ENCODE measurements at places on chromosomes 13 and 19.

DNA sequence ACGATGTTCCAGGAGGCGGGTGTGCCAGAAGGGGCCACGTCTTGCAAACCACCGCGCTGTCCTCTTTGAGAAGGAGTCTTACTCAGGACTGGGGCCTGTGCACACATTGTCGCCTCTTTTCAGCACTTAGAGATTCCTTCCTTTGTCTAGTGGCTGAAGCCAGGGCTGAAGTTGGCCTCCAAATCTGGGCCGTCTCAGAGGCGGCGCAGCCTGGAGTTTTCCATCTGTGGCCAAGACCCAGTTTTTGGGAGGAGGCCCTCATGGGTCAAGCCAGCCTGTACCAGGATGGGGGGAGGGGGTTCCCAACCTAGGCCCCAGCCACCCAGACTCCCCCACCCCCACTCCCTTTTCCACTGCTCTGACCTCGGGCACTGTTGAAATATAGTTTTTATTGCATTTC lies 11.8 kb downstream of the ANO8 start:
- no peak for DNase-seq

- no peak for DNase-seq
Measured at GRCh38 chr13:79398915-79399314, 7.1 kb downstream of the RBM26 start.

GRCh38 chr19:35055715-35056179 lies 14.2 kb downstream of the HPN start:
- DNase-seq, result no peak

GRCh38 chr13:110446575-110446890 lies 115.0 kb downstream of the RAB20 start:
- DNase-seq, result no peak

- DNase-seq, result no peak
Measured at GRCh38 chr13:23697772-23698313, 127.6 kb downstream of the TNFRSF19 start.

GRCh38 chr13:30618186-30618929 lies 638 bp downstream of the USPL1 start:
- DNase-seq, result peak; percentile 41

GRCh38 chr13:46636451-46636850 lies 83.5 kb downstream of the LRCH1 start:
- no peak for DNase-seq

- DNase-seq, result no peak
Measured at GRCh38 chr19:12521996-12522395, 29.3 kb downstream of the ZNF564 start.

DNA sequence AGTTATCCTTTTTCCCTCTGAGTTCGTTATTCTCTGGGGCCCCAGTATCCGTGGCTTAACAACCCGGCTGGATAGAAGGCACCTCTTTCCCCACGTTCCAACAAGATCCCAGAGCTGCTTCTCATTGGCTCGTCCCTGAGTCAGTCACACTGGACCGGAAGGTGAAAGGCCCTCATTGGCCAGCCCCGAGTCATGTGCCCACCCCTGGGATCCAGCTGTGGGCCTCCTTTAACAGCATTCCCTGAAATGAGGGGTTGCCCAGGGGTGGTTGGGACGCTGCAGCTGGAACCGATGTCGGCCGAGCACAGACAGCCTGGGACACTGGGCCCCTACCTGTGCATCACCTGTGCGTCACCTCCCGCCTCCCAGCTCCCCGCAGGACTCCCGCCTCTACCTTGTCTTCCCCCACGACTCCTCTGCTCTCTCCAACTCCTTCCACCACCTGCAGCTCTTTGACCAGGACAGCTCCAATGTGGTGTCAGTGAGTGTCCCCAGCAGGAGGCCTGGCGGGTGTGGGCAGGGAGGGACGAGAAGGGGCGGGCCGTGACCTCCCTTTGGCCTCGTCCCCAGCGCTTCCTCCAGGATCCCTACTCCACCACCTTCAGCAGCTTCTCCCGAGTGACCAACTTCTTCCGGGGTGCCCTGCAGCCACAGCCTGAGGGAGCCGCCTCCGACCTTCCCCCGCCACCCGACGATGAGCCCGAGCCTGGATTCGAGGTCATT lies 4.3 kb downstream of the TBC1D17 start:
- DNase-seq, result no peak

- DNase-seq, result no peak
Measured at GRCh38 chr19:10243606-10244005, 8.4 kb upstream of the MRPL4 start.

DNA sequence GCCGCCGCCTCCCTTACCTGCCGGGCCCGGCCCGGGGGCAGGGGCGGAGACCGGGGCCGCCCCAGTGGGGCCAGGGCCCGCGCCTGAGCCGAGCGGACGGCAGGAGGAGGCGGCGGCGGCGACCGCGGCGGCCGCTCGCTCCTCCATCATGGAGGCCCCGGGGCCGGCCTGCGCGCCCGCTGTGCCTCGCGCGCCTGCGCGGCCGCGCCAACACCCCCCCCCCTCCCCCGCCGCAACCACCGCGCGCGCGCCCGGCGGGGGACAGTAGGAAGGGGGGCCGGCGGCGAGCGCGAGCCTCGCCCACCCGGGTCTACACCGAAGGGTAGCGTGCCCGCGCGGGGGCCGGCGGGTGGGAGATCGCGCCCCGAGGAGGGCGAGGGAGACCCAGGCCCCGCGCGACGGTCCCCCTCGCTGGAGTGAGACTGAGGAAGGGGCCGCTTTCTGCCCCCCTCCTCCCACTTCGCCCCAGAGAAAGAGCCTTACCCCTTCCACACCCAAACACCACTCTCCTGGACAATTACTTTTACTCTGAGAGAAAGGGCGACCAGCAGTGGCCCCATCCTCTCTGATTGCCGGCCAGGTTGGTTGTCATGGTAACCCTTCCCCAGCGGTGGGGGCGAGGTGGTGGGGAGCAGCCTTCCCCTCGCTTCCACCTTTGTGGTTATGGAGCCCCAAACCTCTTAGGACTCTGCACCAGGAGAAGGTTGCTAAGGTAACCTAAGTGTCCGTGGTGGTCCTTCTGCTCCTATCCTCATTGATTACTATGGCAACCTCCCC lies at the start of gene STRN4:
TSS of gene STRN4 (minus strand) at position 170 of the 777 bp plus-strand sequence. CDS start at position 150, 20 bp downstream.
- peak; percentile 41 for DNase-seq

GRCh38 chr19:10395436-10395835 lies 7.9 kb downstream of the CDC37 start:
- no peak for DNase-seq

DNA sequence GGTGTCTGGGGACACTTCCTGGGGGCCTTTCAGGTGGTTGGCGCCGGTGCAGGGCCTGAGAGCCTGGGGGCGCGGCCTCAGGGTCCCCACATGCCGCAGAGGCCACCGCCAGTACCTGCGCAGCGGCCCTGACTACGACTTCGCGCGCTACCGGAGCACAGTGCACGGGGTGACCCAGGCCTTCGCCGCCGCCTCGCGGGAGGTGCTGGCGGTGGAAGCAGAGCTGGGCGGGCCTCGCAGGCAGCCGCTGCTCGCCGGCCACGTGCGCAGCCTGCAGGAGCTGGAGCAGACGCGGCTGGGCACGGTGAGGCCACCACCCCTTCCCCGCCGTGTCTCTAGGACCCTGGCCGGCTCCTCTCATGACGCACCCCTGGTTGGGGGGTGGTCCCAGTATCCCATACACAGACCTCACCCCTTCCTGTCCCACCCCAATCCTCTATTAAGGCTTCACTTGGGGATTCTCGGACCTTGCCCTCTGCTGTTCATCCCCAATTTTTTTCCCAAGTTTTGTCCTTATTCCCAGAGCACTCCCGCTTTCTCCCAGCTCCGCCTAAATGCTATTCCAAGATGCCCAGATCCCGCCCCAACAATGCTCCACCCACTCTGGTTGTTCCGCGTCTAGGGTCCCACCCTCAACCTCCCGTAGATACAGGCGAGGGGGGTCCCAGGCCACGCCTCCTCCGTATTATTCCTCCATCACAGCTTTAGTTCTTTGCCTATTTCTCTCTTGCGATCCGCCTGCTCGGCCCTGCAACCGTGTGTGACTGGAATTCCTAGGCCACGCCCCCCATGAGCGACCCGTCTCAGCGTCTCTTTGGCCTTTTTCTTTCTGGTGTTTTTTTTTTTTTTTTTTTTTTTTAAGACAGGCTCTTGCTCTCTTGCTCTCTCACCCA lies 1.0 kb downstream of the REX1BD start:
- peak; percentile 66 for DNase-seq

- DNase-seq, result no peak
Measured at GRCh38 chr13:65265988-65266387, 1964.1 kb downstream of the PCDH9 start.

DNA sequence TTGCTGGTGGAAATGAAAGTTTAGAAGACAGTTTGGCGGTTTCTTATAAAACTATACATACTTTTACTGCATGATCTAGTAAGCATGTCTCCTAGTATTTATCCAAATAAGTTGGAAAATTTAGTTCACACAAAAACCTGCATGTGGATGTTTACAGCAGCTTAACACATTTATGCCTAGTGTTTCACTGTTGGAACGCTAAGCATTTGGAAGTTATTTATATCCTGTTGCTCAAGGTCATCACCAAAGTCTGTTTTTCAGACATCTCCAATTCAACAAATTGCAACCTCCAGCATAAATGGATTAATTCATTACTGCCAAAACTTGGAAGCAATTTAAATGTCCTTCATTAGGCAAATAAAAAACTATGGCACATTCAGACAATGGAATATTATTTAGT lies 461.8 kb downstream of the SUCLA2 start:
- no peak for DNase-seq

DNA sequence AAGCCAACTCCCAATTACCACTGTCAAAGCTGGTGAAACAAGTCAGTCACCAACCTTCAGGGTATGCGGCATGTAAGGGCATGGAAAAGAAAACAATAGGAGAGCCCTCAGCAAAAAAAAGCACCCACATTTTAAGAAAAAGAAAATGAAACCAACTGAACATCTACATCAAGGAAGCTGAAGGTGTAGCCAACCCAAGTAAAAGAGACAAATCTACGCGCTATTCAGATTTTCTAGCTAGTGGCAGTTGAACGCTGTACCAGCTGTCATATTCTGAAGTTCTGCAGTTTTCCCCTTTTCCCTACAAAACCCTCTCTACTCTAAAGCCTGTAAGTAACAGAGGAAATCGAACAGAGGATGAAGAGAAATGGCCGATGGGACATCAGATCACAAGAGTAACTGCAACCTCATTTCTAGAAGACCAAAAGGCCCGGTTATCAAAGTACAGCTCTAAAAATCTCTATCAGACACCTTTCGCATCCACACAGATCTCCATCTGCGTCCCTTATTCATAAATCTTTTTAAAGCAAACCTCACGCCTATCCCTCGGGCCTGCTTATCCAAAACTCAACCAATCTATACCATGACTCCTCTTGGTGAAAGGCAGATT lies 1.4 kb downstream of the MYCBP2 start:
- no peak for DNase-seq

GRCh38 chr19:18743784-18744418 lies 47.2 kb downstream of the COMP start:
- DNase-seq, result no peak

- no peak for DNase-seq
Measured at GRCh38 chr19:38351865-38352395, 16.3 kb downstream of the CATSPERG start.

- DNase-seq, result no peak
Measured at GRCh38 chr19:41703602-41704293, 4.7 kb upstream of the CEACAM5 start.

- DNase-seq, result no peak
Measured at GRCh38 chr13:59461411-59461810, 702.3 kb downstream of the DIAPH3 start.

DNA sequence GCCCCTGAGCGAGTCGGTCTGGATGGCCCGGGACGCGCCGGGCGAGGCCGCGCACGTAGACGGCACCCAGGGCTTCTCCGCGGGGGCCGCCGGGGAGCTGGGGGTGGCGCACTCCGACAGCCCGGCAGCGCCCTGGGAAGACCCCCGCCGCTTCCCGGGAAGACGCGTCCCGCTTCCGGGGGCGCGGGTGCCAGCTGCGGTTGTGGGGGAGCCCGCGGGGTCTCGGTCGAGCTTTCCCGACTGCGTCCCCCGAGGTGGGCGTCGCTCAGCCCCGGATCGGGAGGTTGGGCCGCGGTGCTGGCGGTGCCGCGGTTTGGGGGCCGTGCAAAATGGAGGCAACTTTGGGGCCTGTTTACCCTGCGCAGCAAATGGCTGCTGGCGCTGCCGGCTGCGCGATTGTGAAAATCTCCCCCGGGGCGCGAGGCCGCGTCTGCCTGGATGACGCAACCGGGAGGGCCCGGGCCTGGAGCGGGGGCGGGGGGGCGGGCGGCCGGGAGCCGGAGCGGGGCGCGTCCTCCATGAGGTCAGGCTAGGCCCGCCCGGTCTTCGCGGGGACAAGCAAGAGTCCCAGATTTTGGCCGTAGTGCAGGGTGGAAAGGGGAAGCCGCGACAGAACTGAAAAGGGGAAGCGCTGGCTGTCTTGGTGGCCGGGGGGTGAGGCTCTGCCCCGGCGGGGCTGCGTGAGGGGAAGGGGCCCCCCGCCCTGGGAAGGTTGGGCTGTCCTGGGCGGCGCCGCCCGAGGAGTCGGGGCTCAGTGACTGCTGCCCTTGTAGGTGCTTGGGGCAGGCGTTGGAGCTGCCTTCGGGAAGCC lies 11.3 kb downstream of the PEAK3 start:
- DNase-seq, result peak; percentile 80

DNA sequence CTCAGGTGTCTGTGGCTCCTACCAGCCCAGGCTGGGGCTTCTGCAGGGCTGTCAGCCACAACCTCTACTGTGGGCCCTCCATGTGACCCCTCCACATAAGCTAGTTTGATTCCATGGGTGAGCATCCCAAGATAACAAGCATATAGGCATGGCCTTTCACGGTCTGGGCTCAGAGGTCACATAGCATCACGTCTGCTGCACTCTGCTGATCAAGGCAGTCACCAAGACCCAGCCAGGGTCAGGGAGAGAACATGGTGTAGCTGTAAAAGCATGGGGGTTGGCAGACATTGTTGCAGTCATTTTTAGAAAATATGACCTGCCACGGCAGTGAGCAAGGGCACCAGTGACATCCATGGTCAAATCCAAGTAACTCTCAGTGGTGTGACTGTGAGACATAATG lies 698.8 kb downstream of the UQCRFS1 start:
- no peak for DNase-seq

DNA sequence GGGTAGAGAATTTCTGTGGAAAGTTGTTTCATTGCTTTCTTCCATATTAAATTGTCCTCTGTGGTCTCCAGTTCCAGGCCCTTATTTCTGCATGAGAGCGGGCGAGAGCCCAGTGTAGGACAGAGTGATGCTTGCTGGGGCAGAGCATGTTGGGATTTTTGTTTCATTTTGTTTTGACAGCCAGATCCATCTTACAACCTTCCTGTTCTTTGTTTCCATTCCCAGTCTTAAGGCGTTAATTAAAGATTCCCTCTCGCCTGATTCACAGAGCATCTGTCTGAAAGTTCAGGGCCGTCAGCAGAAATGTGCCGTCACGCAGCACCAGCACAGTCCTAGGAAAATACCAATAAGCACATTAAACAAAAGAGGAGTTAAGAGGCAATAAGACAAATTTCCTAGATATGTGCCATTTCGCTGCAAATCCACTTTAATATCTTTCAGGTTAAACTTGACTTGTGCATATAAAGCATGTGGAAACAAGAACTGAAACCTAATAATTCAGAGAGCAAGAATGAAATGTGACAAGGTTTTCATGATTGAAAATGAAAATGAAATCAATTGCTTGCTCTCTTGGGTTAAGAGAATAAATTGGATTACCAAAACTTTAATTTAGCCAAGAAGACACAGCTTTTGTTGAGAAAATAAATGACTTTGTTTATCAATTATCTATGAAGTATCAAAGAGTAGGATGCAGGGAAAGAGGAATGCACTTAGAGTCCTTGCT lies 210.7 kb upstream of the SLC10A2 start:
- no peak for DNase-seq

GRCh38 chr19:15124572-15125231 lies 17.5 kb downstream of the SYDE1 start:
- peak; percentile 37 for DNase-seq
